ENCODE measurements at places on chromosomes 3 and 15.

- DNase-seq, result no peak
These were observed 109.7 kb downstream of the MYLK start for GRCh38 chr3:123774474-123774873.

- DNase-seq, result no peak
These were observed 875 bp upstream of the HLTF start for GRCh38 chr3:149087208-149087607.

DNA sequence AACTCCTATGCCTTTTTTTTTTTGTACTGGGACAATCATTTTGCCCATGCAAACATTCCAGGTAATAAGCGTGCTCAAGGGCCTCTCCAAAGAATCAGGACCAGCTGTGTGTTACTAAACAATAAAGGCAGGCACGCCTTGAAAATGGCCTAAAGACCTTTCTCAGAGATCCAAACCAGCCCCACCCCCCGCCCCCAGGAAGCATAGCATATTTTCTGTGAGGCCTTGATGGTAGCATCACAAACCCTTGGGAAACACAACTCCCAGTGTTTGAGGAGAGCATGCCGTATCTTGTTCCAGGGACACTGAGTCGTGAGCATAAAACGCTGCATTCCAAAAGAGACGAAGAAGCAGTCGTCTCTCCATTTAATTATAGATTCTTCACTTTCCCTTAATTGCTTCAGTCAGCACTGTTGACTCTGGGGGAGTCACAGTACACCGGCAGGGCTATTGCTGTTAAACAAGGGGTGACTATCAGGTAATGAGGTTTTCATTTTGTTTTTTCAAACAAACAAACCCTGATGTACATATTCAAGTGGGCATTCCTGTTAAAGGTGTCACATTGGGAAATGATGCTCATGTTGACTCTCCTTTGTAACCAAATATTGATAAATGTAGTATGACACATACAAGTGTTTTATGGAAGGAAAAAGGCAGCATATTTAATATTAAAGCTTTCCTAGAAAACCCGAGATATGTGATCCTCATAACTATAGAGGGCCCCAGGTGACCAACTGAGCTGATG is 4.4 kb upstream of the TPM1 start:
- no peak for DNase-seq

- DNase-seq, result no peak
These were observed 303.9 kb upstream of the TBC1D5 start for GRCh38 chr3:18046131-18046915.

- no peak for DNase-seq
These were observed 37.7 kb upstream of the SLC41A3 start for GRCh38 chr3:126121632-126122031.

GRCh38 chr3:141921316-141921715 is 44.9 kb downstream of the ATP1B3 start:
- DNase-seq, result no peak

DNA sequence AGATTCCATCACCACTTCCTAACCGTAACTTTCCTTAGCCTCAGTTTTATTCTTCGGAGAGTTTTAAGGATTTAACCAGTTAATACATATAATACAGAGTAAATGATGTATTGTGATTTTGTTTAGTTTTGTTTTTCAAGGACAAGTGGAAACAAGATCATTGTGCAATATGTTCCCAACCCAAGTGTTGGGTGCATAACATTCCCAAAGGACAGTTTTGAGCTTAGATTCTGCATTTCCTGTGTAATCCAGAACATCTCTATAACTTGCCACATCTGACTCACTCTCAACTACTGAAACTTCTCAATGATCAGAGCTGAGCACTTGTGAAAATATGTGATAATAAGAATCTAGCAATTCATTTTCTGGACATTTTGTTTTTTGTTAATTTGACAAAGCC is 466.1 kb upstream of the PPP2R3A start:
- DNase-seq, result no peak

- DNase-seq, result no peak
These were observed 14.3 kb downstream of the TPM1 start for GRCh38 chr15:63056829-63057228.

DNA sequence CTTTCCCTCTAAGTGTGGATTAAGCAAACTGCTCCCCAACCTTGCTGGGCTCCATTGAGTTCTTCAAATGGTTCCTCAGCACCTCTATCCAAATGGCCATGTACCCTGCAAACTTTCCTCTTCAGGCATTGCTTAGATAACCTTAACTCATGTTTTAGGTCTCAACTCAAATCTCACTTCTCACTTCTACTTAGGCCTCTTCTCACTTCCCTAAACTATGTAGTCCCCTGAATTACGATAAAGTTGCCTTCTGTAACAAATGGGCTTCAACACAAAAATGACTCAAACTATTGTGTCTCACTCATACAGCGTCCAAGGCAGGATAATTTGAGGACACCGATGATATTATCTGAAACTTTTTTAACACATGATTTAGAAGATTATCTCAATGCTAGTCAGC is 62.4 kb upstream of the STAC start:
- DNase-seq, result no peak

- DNase-seq, result no peak
These were observed 17.6 kb downstream of the ACAD11 start for GRCh38 chr3:132641837-132642538.
